Activated CD8-positive, alpha-beta memory T cell treated with anti-CD3 and anti-CD28 coated beads, Interleukin-2, amount 50 U/mL, for 48 hours (primary cell): ENCODE measurements at places on chromosomes 5 and 9.

GRCh38 chr9:108973895-108974294 is 39.4 kb downstream of the CTNNAL1 start:
- no peak for DNase-seq

GRCh38 chr5:103908336-103909080 is 345.9 kb upstream of the NUDT12 start:
- DNase-seq, result no peak

DNA sequence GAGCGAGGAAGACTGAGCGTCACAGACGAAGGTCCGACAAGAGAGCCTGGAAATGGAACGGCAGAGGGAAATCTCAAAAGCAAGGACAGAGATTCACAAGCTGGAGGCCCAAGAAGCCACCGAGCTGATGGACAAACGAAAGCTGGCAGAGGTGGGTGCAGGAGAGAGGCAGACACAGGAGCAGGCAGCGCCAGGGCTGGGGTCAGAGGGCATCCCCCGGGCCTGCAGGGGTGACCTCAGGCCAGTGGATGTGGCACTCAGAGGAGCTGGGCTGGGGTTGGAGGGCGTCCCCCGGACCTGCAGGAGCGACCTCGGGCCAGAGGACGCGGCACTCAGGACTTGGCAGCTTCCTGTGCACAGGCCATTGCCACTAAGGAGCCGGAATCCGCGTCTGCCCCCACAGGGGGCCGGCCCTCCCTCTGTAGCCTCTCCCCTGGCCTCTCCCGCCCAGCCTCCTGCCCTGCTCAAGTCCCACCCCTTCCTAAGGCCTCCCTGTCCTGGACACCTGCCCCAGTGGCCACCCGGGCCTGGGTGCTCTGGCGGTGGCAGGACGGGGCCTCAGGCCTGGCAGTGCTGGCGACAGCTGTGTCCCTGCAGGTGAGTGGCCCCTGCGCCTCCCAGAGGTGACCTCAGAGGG is 40.4 kb downstream of the EXD3 start:
- no peak for DNase-seq

DNA sequence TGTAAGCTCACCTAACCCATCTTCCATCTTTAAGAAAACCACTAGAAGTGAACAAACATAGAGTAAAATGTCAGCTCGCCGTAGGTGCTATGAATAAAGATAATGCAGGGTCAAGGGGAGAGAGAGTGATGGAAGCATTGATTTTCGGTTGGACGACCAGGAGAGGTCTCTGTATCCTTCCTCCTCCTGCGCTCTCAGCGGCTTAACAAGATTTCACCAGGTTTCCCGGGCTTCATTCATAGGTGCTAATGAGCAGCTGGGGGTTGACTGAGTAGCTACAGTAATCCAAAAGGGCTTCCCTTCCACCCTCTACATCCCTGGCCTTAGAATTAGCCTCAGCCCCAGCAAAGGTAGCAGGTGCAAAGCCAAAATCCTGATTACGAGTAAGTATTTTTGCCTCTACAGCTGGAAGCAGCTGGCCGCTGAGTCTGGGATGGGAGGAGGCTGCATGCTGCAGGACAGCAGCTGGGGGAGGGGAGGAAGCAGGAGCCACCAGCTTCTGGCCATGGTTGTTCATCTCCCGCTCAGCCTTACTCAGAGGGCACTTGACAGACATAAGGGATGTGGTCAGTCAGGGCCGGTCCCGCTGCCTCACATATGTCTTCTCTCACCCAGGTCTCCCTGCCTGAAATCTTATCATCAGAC is 112.0 kb upstream of the IL12B start:
- DNase-seq, result no peak
